ENCODE measurements at places on chromosomes 11 and 22.

DNA sequence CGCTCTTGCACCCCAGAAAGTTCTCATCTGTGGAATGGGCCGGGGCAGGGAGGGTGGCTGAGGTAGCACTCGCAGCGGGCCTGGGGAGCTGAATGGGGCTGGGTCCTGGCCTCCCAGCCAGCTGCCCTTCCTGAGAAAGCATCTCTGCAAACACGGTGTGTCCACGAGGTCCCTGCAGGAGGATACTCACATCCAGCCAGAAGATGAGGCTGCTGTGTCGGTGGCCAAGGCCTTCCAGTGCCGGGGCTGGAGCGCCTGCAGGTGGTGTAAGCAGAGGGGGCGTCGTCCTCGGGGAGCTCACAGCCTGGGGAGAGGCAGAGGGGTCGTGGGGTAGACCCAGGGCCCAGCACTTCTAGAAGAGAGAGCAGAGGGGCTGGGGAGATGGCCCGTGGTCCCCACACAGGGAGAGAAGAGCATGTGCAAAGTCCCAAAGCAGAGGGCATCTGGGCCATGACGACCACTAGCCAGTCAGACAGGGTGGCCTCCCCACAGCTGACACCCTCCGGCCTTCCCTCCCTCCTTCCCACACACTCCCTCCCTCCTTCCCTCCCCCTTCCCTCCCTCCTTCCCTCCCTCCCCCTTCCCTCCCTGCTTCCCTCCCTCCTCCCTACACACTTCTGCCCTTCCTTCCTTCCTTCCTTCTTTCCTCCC is 97.9 kb downstream of the WNT7B start:
- no peak for DNase-seq
- no peak overlapping the region for H3K27ac ChIP-seq
- no peak overlapping the region for H3K4me3 ChIP-seq
- peaks cover 14% of the 10 kb centered on the region for H3K4me1 ChIP-seq
- no peaks in the 10 kb centered on the region for H3K36me3 ChIP-seq
- H3K27me3 ChIP-seq, result no peaks in the 10 kb centered on the region

DNA sequence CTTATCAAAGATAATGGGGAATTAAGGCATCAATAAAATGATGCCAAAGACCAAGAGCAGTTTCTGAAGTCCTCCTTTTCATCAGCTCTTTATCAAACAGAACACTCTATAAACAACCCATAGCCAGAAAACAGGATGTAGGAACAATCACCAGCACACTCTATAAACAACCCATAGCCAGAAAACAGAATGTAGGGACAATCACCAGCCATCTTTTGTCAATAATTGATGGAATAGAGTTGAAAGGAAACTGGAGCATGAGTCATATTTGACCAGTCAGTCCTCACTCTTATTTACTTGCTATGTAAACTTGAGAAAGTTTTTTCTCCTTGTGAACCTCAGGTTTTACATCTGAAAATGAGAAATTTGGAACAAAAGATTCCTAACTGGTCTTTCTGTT is 10.0 kb downstream of the MS4A2 start:
- H3K4me3 ChIP-seq, result no peak overlapping the region
- H3K4me1 ChIP-seq, result no peaks in the 10 kb centered on the region

DNA sequence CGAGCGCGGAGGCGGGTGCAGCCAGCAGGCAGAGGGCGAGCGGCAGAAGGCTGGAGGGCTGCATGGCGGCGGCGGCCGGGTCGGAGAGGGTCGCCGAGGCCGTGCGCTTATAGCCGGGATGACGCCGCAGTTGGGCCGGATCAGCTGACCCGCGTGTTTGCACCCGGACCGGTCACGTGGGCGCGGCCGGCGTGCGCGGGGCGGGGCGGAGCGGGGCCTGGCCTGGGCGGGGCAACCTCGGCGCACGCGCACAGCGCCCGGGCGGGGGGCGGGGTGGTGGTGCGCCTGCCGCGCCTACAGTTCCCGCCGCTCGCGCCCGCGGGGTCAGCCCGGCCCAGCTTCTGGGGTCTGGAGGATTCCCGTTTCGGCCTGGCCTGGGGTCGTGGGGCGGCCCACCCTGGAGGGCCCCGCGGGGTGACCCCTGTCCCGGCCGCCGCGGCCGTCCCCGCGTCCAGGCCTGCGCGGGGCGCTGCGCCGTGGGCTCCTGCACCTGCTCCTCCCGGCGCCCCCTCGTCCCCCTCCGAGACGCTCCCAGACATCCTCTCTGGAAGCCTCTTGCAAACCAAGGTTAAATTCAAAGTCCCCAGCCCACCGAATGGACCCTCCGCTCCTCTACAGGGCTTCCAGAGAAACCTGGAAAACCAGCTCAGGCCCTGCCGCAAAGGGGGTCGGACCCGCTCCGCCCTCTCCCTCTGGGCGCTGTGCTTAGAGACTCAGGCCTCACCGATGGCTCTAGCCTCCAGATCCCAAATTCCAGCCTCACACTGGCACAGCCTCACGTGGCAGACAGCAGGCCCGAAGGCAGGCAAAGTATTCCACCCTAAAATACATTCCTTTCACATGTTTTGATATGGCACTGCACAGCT is at the start of gene CTSD:
Gene CTSD (minus strand): TSS at position 132 of the 866 bp plus-strand sequence. CDS start 68 bp downstream, at position 64.
- peaks cover 7% of the 10 kb centered on the region for H3K36me3 ChIP-seq
- no peaks in the 10 kb centered on the region for H3K27me3 ChIP-seq
- peak within 1 kb of the TSS; percentile 99 for H3K4me3 ChIP-seq
- DNase-seq, result no peak
- peaks cover 42% of the 10 kb centered on the region for H3K4me1 ChIP-seq

DNA sequence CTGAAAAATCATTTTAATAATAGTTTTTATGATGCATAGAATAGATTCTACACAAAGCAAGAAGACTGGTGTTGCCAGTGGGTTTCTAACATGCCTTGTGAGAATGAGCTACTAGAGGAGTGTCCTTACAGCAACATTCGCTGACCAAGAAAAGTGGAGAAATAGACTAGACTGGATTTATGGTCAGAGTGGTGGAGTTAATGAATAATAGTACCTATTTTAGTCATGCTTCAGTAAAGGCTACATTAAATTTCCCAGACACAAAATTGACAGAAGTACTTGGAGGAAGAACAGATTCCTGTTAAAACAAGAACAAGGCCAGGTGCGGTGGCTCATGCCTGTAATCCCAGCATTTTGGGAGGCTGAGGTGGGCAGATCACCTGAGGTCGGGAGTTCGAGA is 539.2 kb downstream of the ETS1 start:
- H3K4me1 ChIP-seq, result no peaks in the 10 kb centered on the region
- H3K4me3 ChIP-seq, result no peak overlapping the region
- no peaks in the 10 kb centered on the region for H3K36me3 ChIP-seq
- H3K27ac ChIP-seq, result no peak overlapping the region
- no peaks in the 10 kb centered on the region for H3K27me3 ChIP-seq
- DNase-seq, result no peak

- no peak overlapping the region for H3K4me3 ChIP-seq
- H3K36me3 ChIP-seq, result no peaks in the 10 kb centered on the region
- H3K27me3 ChIP-seq, result no peaks in the 10 kb centered on the region
- no peaks in the 10 kb centered on the region for H3K4me1 ChIP-seq
- no peak for DNase-seq
- H3K27ac ChIP-seq, result peak overlapping the region; percentile 39
Observed at GRCh38 chr11:1150769-1151365, 6.9 kb upstream of the MUC5AC start.

DNA sequence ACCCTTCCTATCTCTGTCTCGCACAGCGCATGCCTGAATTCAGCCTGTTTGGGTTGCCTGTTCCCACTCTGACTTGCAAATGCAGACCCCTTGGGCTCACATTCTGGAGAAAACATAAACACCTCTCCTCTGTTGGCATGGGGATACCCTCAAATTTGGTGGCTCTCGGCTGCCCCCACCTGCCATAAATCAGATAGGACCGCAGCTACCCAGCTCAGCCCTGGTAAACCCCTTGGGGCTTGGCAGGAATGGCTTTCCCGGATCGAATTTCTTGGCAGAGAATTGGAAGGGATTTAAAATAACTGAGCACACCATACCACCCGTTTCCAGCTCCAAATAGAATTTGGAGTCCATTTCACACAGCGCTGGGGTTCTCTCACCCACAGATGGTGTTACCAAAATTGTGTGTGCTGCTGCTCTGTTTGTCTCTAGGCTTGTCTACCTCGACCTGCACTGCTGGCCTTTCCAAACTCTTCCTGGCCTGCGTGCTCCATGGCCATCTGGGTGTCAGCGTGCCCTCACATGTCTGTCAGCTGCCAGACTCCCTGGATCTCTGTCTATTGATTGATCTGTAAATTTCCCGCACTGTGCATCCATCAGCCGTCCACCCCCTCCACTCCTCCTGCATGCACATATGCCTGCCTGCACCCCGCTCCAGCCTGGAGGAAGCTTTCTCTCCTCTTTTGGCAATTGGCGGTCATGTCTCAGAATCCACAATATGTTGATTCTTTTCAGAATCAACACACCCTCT is 134.0 kb downstream of the NTM start:
- DNase-seq, result no peak
- no peak overlapping the region for H3K27ac ChIP-seq
- no peak overlapping the region for H3K4me3 ChIP-seq
- H3K4me1 ChIP-seq, result peaks cover 6% of the 10 kb centered on the region
- no peaks in the 10 kb centered on the region for H3K27me3 ChIP-seq

DNA sequence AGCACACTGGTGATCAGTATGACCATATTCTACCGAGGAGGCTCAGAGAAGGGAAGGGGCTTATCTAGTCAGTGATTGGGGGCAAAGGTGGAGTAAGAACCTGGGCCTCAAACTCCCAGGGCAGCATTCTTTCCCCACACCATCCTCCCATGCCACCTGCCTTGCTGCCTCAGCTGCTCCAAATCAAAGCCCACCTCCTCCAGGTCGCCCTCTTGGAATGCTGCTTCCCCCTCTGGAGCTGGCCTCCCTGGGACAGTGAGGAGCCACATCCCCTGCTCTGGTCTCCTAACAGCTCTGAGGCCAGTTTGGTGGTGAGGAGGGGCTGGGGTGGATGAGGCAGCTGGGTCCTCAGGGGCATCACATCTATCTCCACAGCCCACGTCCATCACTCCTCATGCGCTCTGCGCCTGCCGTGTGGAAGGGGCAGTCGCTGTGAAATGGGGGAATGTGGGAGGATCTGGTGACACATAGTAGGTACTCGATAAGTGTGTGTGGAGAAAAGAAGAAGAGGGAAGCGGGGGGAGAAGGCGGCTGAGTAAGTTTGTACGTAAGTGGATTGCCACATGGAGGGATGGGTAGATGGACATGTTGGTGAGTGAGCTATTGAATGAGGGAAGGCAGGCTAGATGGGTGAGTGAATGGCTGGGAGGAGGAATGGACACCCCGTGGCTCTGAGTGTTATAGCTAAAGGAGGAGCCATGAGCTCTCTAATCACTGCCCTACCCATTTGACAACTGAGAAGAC is 16.1 kb upstream of the ARHGEF17 start:
- H3K27ac ChIP-seq, result no peak overlapping the region
- DNase-seq, result no peak
- no peak overlapping the region for H3K4me3 ChIP-seq
- no peaks in the 10 kb centered on the region for H3K27me3 ChIP-seq

DNA sequence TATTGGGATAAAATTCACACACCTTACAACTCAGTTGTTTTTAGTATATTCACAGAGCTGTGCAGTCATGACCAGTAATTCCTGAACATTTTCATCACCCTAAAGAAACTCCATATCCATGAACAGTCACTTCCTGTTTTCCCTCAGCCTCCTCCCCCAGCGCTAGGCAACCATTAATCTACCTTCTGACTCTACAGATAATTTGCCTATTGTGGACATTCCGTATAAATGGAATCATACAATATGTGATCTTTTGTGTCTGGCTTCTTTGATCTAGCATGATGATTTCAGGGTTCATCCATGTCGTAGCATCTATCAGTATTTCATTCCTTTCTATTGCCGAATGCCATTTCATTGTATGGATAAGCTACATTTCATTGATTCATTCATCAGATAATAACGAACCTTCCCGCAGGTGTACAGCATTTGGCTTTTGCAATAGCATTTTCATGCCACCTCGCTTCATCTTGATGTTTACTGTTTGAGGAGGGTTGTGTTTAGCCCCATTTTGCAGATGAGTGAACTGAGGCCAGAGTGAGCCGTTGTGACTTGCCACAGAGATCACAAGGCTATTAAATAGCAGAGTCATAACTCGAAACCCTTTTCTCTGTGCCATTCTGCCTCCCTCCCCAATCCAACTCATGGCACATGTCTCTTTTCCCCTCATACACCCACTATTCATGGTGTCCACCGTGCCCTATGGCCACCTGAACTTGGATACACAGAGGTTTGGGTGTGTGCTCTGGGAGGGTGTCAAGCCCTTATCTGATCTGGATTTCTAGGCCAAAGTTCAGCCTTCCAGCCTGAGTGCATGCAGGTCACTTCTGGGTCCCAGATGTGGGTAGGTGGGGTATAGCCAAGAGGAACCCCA is 11.1 kb upstream of the MYH9 start:
- no peaks in the 10 kb centered on the region for H3K36me3 ChIP-seq
- no peak overlapping the region for H3K4me3 ChIP-seq
- peaks cover 17% of the 10 kb centered on the region for H3K4me1 ChIP-seq
- no peak overlapping the region for H3K27ac ChIP-seq
- no peak for DNase-seq

- H3K27me3 ChIP-seq, result no peaks in the 10 kb centered on the region
- H3K4me3 ChIP-seq, result no peak overlapping the region
- no peak overlapping the region for H3K27ac ChIP-seq
- H3K36me3 ChIP-seq, result peaks cover 39% of the 10 kb centered on the region
Observed at GRCh38 chr11:78708388-78708787, 133.7 kb upstream of the NARS2 start.

DNA sequence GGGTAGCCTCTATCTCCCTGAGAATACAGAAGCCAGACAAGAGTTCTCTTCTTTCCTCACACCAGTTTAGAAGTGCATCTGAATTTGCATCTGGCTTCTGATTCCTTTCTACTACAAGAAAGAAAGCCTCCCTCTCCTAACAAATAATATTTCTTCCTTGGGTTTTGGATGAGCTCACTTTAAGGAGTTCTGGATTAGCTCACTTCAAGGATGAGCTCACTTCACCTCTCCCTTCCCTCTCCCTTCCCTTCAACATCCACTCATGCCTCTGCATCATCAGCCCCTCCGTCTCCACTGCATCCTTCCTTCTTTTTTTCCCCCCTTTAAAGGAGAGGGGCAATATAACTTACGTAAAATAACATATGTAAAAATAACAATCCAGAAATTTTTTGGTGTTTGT is 1.6 kb upstream of the MTNR1B start:
- H3K27me3 ChIP-seq, result peaks cover 51% of the 10 kb centered on the region
- peaks cover 19% of the 10 kb centered on the region for H3K4me1 ChIP-seq
- DNase-seq, result no peak

- H3K4me3 ChIP-seq, result no peak overlapping the region
- peaks cover 30% of the 10 kb centered on the region for H3K4me1 ChIP-seq
- H3K27ac ChIP-seq, result no peak overlapping the region
- no peaks in the 10 kb centered on the region for H3K27me3 ChIP-seq
- DNase-seq, result no peak
Observed at GRCh38 chr22:30279046-30279788, 10.1 kb downstream of the CASTOR1 start.

DNA sequence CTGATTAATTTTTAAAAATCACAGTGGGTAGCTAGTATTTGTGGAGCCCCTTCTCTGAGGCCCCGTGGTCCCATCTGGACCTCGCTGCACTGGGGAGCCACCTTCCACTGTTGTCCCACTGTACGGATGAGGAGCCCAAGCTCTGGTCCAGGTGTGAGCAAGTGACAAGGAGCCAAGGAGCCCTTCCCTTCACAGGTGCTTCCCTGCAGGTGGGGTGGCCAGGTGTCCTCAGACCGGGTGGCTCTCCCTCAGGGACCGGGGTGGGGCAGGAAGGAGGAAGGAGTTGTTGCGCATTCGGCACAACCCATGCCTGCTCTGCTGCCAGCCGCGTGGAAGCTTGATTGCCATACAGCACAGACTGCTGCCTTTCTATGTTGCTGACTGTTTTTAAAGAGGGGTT is 10.4 kb upstream of the SEPTIN5 start:
- H3K4me3 ChIP-seq, result no peak overlapping the region
- H3K27me3 ChIP-seq, result no peaks in the 10 kb centered on the region
- H3K36me3 ChIP-seq, result no peaks in the 10 kb centered on the region
- H3K27ac ChIP-seq, result no peak overlapping the region
- H3K4me1 ChIP-seq, result no peaks in the 10 kb centered on the region
- DNase-seq, result no peak

Data from esophagus squamous epithelium (tissue), 5 donors.